ENCODE measurements at places on chromosomes 2 and 18.
A peak's percentile ranks its signal among the peaks of the same experiment; 100 is the strongest.

DNA sequence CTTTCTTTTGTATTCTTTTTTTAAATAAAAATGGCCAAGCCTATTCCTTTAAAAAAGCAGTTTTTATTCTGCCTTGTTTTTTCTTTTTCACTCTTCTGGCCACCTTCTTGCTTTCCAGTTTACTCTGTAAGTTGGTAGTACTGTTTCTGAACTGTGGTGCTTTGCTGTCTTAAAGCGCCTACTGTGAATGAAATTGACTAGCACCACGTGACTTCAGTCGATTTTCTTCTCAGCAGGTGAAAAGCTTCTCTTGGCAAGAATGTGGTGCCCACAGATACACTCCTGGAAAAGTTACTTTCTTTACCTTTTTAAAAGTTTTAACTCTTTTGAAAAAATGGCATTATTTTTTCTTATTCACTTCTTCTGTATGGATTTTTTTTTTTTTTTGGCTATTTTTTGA, 32.4 kb downstream of the DYNC1I2 start:
- no peak for DNase-seq

DNA sequence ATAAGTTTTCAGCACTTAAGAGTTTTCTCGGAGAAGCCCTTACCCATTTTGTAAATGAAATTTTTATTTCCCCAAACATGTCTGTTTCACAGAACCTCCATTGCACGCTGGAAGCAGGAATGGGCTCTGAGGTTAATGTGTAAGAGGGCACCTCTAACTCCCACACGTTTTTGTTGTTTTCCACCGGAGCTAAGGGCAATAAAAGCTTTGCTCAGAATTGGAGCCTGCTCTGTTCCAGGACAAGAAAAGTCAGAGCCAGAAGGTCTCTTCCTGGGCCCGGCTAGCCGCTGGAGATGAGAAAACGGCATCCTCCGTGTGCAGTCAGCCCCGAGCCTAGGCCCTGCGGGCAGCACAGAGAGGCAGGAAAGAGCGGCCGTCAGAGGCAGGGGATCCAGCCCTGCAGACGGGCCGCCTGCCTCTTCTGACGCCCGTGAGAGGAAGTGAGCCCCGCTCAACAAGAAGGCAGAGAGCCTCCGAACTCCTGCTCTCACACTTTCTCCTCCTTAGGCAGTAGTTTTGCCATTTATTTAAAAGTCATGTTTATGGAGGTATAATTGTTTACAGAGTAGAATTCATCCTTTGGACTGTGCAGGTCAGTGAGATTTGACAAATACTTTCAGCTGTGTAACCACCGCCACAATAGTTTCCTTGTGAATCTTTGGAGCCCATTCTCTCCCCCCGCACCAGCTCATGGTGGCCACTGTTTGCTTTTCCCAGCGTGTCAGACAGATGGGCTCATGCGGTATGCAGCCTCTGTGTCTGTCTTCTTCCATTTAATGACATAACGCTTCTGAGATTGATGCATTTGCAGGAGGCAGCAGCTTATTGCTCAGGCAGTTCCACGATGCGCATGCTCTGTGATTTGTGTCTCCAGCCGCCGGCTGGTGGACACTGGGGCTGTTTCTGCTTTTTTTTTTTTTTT, 117.3 kb downstream of the GALR1 start:
- peak; percentile 83 for DNase-seq

DNA sequence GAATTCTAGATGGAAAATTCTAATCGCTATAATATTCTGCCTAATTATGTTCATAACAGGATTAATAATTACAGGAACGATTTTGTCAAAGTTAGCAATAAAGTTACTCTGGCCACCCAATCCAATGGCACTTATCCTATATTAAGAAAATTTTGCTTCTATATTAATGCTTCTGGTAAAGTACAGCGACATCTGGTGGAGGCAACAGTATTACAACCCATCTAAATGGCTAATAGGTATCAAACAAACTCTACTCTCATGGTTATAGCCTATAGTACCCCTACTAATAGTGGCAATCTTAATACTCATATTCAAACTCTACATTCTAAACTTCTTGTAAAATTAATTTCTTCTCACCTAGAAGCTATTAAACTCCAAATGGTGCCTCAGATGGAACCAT, 1084.7 kb upstream of the LRRTM1 start:
- DNase-seq, result no peak

DNA sequence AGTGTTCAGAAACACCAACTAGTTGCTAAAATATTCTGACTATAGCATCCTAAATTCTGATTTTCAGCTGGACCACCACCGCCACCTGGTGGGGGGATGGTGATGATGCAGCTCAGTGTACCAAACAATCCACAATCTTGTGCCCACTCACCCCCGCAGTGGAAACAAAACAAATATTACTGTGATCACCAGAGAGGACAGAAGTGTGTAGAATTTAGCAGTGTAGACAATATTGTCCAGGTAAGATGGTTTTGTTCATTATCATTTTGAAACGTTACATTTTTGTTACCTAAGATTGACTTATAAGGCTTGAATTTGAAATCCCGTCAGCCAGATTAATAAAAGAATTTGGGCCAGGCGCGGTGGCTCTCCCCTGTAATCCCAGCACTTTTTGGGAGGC, 31.7 kb upstream of the UBXN4 start:
- DNase-seq, result no peak

DNA sequence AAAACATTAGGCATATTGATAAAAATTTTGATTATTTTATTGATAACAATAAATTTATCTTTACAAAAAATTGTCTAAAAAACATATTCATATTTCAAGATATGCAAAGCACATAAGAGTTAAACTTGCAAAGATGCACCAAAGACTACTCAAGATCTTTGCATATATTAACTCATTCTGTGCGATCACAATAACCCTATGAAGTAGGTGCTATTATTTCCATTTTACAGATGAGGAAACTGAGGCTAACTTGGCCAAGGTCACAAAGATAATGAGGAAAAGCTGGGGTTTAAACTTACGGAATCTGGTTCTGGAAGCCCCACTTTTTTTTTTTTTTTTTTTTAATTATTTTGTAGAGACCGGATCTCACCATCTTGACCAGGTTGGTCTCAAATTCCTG, 94.4 kb upstream of the SERTAD2 start:
- DNase-seq, result no peak

GRCh38 chr2:127012215-127012614, 94.7 kb downstream of the BIN1 start:
- no peak for DNase-seq

- DNase-seq, result no peak
These were observed 131.0 kb downstream of the ATL2 start for GRCh38 chr2:38246105-38246504.

- DNase-seq, result no peak
These were observed 28.3 kb upstream of the ICOS start for GRCh38 chr2:203908066-203908796.

DNA sequence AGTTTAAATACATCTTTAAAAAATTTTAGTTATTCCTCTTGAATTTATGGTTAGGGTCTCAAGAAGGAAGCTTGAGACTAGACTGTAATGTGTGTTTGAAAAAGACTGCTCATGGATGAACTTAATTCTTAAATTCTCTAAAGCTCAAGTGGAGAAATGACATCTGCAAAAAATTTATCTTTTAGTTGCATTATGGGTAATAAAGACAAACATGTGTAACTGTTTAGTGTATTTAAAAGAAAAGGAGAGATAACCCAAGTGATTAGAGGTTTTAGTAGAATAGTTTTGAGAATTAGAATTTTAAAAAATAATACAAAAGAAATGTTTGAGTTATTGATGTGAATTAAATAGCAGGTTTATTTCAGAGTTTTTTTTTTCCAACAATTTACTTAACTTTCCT, 36.7 kb downstream of the GALNT1 start:
- DNase-seq, result no peak

DNA sequence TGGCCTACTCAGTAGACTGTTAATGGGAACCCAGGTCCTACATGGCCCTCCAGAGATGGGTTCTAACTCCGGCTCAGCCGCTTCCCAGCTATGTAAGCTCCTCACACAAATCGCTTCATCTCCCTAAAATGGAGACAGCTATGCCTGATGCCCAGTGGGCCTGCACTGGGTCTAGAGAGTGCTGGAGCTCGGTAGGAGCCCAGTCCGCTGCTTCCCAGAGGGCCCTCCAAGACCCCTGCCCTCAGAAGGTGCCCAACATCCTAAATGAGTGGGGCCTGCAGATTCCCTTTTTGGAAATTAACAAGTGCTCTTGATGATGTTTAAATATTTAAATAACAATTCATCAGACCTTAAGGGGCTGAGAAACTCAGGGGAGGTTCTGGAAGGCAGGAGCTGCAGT, 47.1 kb downstream of the HS1BP3 start:
- DNase-seq, result no peak

DNA sequence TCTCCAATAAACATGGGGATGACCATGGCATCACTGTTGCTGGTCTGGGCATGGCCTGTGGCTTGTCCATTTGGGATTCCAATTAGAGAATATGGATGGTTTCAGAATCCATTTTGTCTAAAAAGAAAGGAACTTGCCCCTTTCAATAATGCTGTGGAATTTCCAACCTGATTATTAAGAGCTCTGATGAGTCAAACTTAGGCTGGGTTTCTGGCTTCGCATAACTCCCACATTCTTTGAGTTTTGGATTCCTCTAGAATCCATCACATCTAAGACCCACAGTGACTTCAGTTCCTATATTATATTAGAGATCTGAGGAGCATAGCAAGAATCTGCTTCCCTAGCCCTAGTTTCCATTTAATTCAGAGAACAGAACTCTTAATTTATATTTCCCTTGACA, 531.5 kb downstream of the TNS1 start:
- DNase-seq, result peak; percentile 29

DNA sequence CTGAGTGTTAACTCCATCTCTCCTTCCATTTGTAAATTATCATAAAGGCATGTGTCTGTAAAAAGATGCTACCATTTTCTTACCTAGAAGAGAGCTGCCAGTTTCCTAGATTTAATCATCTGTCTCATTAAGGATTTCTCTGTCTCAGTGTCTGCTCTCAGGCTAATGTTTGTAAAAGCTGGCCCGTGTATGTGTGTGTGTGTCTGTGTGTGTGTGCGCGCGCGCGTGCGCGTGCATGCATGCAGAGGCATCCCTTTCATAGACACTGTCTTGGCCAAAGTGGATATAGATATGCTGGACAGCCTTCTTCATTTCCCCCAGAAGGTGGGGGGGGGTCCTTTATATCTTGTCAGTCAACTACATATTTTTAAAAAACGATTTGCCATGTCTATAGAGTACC, 18.9 kb downstream of the MGAT5 start:
- DNase-seq, result no peak

GRCh38 chr2:180033993-180034894, 27.1 kb upstream of the CWC22 start:
- peak; percentile 5 for DNase-seq

DNA sequence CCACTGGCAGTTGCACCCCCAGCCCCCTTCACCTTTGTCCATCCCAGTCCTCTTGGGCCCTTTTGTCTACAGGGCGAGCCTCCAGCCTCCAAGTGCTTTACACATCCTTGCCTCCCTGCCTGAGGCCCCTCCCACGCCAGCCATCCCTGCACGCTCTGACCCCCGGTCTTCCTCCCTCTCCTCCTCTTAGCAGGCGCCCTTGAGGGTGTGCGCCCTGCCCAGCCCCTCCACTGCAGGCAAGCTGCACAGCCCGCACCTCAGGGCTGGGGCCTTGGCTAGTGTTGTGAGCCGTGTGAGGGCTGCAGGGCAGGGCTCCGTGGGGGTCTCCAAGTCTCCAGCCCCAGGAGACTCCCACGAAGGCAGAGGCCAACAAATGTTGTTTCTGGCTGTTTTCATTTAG, 6.9 kb downstream of the BOK start:
- DNase-seq, result no peak

DNA sequence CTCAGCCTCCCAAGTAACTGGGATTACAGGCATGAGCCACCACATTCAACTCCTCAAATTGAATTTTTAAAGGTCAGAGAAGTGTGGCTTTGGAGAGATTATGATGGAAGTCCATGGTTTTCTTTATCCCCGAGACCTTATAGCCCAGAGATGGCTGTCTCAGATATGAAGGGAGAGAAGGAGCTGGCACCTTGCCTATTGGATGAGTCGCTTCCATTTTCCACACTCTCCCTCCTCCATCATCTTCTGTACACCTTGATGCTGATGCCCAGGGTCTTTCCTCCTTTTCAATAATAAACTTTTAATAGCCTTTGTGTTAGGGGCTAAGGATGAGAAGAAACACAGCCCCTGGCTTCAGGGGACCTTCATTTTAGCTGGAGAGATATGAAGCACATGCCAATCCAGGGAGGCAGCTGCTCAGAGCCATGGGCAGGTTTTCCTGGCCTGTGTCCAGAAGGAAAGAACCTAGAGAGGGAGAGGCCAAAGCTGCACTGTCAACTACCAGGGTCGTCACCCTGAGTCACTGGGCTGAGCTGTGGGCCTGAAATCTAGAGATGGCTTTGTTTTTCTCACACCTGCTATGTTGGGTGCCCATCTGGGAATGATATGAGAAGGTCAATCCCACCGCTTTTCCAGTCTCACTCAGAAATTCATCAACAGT, 146.0 kb upstream of the SERTAD2 start:
- peak; percentile 43 for DNase-seq

DNA sequence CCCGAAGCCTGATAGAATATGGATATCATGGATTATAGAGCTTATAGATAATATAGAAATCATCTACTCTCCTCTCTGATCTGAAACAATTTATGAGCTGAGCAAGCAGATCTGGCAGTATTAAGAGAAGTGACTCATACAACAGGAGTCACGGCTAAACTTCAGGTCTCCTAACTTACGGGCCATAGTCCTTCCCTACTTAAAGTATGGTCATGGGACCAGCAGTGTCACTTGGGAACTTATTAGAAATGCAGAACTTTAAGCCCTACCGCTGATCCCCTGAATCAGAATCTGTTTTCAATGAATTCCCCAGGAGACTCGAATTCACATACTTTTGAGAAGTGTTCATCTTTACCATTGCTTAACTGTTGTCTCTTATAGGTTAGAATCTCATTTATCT, 195.7 kb upstream of the FANCL start:
- no peak for DNase-seq

- no peak for DNase-seq
These were observed 52.6 kb downstream of the COL6A3 start for GRCh38 chr2:237361194-237362004.

GRCh38 chr2:240589375-240589774, 2.8 kb downstream of the CAPN10 start:
- no peak for DNase-seq

- DNase-seq, result no peak
These were observed 160.8 kb downstream of the PHLPP1 start for GRCh38 chr18:62876111-62876510.

DNA sequence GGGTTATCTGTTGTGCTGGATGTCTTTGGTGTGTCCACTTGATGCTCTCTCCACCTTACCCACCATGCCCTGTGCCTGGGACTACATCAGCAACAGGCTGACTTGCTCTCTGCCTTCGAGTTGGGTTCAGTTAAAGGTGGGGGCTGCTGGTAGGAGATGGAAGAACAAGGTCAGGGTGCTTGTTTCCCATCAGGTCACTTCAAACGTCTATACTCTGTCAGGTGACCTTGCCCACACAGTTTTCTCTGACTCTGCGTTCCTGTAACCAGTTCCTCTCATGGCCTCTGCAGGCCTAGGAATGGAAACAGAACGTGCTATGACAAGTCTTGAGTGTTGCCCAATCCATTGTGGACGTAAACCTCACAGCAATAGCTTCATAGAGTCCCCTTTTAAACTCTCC, 38.4 kb upstream of the PAPOLG start:
- no peak for DNase-seq

- no peak for DNase-seq
These were observed 189.1 kb upstream of the BCL2L11 start for GRCh38 chr2:110931648-110932047.

Measured in kidney glomerular epithelial cell (primary cell).